ENCODE measurements at places on chromosomes 16 and 17. TPM values are rescaled to one million over a fixed set of nuclear protein-coding genes. Genes with fewer than 3 reads are reported as not detected.

FDXR gene
- 52.0 TPM for total RNA-seq

PABPN1L gene
- not detected for total RNA-seq

CENPV gene
- 35.5 TPM for total RNA-seq

KRTAP2-3 gene
- 1.00 TPM for total RNA-seq

KRT28 gene
- total RNA-seq: not detected

TAF15 gene
- total RNA-seq: 66.9 TPM

KDM8 gene
- 4.8 TPM for total RNA-seq

TMEM92 gene
- total RNA-seq: not detected

KAT8 gene
- total RNA-seq: 33.6 TPM

ATP2A1 gene
- total RNA-seq: 0.22 TPM

OTOP3 gene
- total RNA-seq: not detected

TAF1C gene
- total RNA-seq: 20.7 TPM

DPEP3 gene
- not detected for total RNA-seq

DBF4B gene
- 10.1 TPM for total RNA-seq

NHLRC4 gene
- 2.0 TPM for total RNA-seq

ZFP90 gene
- total RNA-seq: 32.2 TPM

PKMYT1 gene
- total RNA-seq: 16.8 TPM

ARL5C gene
- not detected for total RNA-seq

ZNF200 gene
- total RNA-seq: 8.1 TPM

YBX2 gene
- total RNA-seq: under 0.01 TPM

TEX19 gene
- 0.12 TPM for total RNA-seq

KRT15 gene
- 15.3 TPM for total RNA-seq

MINK1 gene
- total RNA-seq: 20.0 TPM

ATP1B2 gene
- total RNA-seq: not detected

CCDC200 gene
- not detected for total RNA-seq

MYO15A gene
- total RNA-seq: 0.50 TPM

CES4A gene
- 1.00 TPM for total RNA-seq

RAMP2 gene
- total RNA-seq: 0.37 TPM

CA10 gene
- total RNA-seq: not detected

CES1 gene
- 1.00 TPM for total RNA-seq

PHKB gene
- 68.3 TPM for total RNA-seq

ZG16B gene
- 0.87 TPM for total RNA-seq

PRSS53 gene
- total RNA-seq: 2.7 TPM

KRT20 gene
- total RNA-seq: 0.22 TPM

HASPIN gene
- total RNA-seq: 2.5 TPM

SOX15 gene
- 0.12 TPM for total RNA-seq

CFAP119 gene
- total RNA-seq: 3.8 TPM

SKAP1 gene
- not detected for total RNA-seq

SEZ6 gene
- not detected for total RNA-seq

SALL1 gene
- total RNA-seq: 6.0 TPM

FAM83G gene
- 19.1 TPM for total RNA-seq

NATD1 gene
- 3.6 TPM for total RNA-seq

TMC7 gene
- total RNA-seq: 0.50 TPM

SMIM5 gene
- not detected for total RNA-seq

CSHL1 gene
- not detected for total RNA-seq

ZP2 gene
- total RNA-seq: not detected

CACNA1H gene
- 22.6 TPM for total RNA-seq

CDH16 gene
- total RNA-seq: not detected

CCL13 gene
- not detected for total RNA-seq

ITGB3 gene
- 27.8 TPM for total RNA-seq

SBK1 gene
- total RNA-seq: not detected

KRTAP9-4 gene
- total RNA-seq: not detected

SLX4 gene
- total RNA-seq: 6.0 TPM

CACNG5 gene
- total RNA-seq: not detected

HID1 gene
- total RNA-seq: 0.75 TPM

TBC1D3G gene
- total RNA-seq: not detected

KRTAP9-2 gene
- not detected for total RNA-seq

CAVIN1 gene
- total RNA-seq: 669 TPM

C1QTNF8 gene
- total RNA-seq: not detected

Measured in uterine smooth muscle cell (primary cell).